Activated naive CD8-positive, alpha-beta T cell treated with anti-CD3 and anti-CD28 coated beads, Interleukin-2, amount 10 ng/mL, durations not matched to agents 7 days and 5 days (primary cell): ENCODE measurements at places on chromosomes 7 and 10. TPM values are rescaled to one million over a fixed set of nuclear protein-coding genes. Genes with fewer than 3 reads are reported as not detected.

Gene RNF32
- 0.97 TPM for total RNA-seq

Gene TMEM273
- 11.2 TPM for total RNA-seq

DNA sequence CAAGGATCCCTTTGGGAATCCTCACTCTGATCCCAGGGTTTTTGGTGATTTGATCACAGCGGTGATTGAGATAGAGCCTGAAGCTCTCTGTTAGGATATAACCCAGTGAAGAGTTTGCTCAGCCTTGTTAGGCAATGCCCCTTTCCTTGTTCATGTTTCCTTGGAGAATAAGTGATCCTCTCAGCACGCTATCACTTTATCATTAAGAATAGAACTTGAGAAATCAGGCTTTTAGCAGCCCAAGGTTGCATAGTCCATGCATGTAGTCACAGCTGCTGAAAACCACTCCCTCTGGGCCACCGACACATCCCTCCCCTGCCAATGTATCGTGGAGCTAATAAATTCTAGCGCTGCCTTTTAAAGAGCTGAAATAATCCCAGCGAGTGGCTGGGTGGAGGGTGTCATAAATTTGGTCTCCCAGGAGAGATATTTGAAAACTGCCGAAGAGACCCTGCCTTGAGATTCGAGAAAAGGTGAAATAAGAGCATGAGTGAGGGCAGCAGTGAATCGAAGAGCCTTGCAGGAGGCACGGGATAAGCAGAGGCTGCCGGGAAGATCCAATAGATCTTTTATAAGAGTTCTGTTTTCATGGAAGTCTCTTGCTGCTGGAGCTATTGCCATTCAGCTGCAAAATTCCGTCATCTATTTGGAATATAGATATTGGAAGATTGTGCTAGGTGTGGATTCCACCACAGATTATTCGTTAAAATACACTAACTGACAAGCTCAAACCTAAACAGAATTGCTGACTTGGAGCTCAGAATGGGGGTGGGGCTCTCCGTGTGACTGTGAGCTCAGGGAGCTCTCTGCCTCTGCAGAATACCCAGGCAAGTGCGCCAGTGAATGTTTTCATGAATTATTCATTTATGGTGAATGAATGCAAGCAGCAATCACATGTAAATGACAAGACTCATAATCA is 249.8 kb downstream of the TRIL start:
- no peak for DNase-seq

GRCh38 chr7:81715984-81716588 is 53.8 kb downstream of the HGF start:
- DNase-seq = no peak

- no peak for DNase-seq
Measured at GRCh38 chr10:68471063-68471585, 649 bp downstream of the DNA2 start.

DNA sequence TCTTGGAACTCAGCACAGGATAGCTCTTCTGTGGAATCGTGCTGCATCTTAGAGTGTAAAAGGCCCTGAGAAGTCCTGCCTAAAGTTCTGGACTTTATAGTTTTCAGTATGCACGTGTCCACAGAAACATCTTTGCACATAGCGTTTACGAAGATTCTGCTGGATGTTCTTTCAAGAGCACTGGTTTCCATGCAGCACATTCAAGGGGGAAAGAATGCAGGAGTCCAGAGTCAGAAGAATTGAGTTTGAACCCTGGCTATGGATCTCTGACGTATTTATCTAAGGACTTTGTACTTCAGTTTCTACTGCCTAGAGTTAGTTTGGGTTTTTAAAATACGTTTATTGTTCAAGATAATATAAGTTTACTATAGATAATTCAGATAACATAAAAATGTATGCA is 282.8 kb upstream of the ZMIZ1 start:
- no peak for DNase-seq
